Body of pancreas (tissue), 4 donors: ENCODE measurements at places on chromosomes 1 and 21. TPM values are rescaled to one million over a fixed set of nuclear protein-coding genes. Genes with fewer than 3 reads are reported as not detected.

- H3K27ac ChIP-seq: no peak overlapping the region
- no peak overlapping the region for H3K4me3 ChIP-seq
- H3K36me3 ChIP-seq: no peaks in the 10 kb centered on the region
- DNase-seq: no peak
- H3K4me1 ChIP-seq: no peaks in the 10 kb centered on the region
- no peaks in the 10 kb centered on the region for H3K27me3 ChIP-seq
Observed at GRCh38 chr1:69524015-69524414, 43.7 kb upstream of the LRRC7 start.

- no peak overlapping the region for H3K4me3 ChIP-seq
- no peaks in the 10 kb centered on the region for H3K27me3 ChIP-seq
- H3K4me1 ChIP-seq: peaks cover 36% of the 10 kb centered on the region
- no peak overlapping the region for H3K27ac ChIP-seq
- H3K36me3 ChIP-seq: no peaks in the 10 kb centered on the region
Observed at GRCh38 chr1:40824591-40825434, 37.4 kb downstream of the CITED4 start.

The RAB7B gene
- total RNA-seq: 0.78 TPM

DNA sequence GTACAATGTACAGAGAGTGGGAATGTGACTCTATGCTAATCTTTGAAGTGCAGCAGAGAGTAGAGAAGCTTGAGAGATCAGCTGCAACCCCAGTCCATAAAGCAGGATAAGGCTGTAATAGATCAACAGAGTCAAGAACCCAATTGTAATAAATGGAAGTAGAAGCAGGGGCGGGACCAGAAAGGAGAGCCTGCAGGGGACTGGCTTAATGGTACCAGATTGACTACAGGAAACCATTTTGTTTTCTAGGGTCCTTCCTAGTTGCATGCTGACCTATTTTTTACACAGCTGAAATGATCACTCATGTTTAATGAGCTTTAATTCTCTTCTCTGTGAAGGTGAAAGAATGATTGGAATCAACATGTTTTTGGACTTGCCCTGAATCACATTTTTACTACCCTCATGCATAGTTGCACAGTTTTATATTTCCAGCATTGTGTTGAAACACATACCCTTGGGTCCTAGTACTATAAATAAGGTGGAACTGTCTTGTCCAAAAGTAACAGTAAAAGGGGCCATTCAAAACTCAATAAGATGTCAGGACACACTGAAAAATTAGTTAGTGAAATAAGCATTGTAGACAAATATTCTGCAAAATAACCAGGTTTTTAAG lies 69.8 kb downstream of the GPR88 start:
- H3K27me3 ChIP-seq: no peaks in the 10 kb centered on the region
- no peaks in the 10 kb centered on the region for H3K36me3 ChIP-seq
- no peak overlapping the region for H3K4me3 ChIP-seq
- DNase-seq: no peak

The HLX gene
- 1.8 TPM for total RNA-seq

- H3K36me3 ChIP-seq: no peaks in the 10 kb centered on the region
- H3K4me3 ChIP-seq: no peak overlapping the region
- peak; percentile 72 for DNase-seq
- peak overlapping the region; percentile 63 for H3K27ac ChIP-seq
- H3K4me1 ChIP-seq: peaks cover 21% of the 10 kb centered on the region
Observed at GRCh38 chr1:2322065-2322571, 69.2 kb downstream of the MORN1 start.

GRCh38 chr1:201988601-201989000 lies 6.2 kb downstream of the RNPEP start:
- no peak overlapping the region for H3K27ac ChIP-seq
- H3K27me3 ChIP-seq: no peaks in the 10 kb centered on the region
- peaks cover 22% of the 10 kb centered on the region for H3K4me1 ChIP-seq
- no peak overlapping the region for H3K4me3 ChIP-seq
- DNase-seq: no peak
- peaks cover 5% of the 10 kb centered on the region for H3K36me3 ChIP-seq

GRCh38 chr1:178548108-178548507 lies 35.2 kb downstream of the TEX35 start:
- H3K27me3 ChIP-seq: no peaks in the 10 kb centered on the region
- no peak overlapping the region for H3K4me3 ChIP-seq
- peaks cover 9% of the 10 kb centered on the region for H3K4me1 ChIP-seq
- no peak for DNase-seq

DNA sequence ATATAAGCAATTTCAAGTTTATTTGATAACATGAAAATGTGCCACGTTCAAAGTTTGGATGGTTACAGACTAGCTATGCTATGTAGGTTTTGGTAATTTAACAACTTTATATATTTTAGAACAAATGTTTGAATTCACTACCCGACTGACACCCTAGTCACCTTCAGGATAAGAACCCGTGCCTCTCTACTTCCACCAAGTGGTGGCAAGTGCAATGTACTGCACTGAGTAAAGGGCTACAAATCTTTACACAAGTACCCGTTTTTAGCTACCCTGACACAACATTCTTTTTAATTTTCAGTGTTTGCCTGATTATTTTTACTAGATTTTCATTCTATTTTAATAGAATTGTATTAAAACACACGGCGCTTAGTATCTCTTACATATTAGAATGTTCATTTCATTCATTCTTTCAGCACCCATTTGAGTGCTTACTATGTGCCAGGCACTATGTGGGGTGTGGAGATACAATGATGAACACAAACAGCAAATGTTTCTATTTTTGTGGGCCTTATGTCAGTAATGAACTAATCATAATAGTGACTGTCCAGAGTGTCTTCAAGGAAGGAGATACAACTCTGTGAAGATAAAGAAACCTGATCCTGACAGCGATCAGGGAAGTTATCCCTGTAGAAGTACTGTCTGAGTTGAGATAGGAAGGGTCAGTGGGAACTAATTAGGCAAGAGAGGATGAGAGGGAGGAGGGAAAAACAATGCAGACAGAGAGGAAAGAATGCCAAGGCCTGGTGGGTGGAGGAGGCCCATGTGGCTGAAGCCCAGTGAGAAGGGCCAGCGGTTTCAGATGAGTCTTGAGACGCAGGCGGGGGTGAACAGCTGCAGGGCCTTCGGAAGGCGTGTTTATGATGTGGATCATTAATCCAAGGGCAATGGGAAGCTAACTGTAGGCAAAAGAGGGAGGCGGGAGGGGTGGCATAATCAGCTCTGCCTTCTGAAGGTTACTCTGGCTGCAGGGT lies 3.8 kb downstream of the LCA5L start:
- no peak overlapping the region for H3K27ac ChIP-seq
- peaks cover 6% of the 10 kb centered on the region for H3K4me1 ChIP-seq
- peak; percentile 41 for DNase-seq

The ENAH gene
- 21.1 TPM for total RNA-seq

DNA sequence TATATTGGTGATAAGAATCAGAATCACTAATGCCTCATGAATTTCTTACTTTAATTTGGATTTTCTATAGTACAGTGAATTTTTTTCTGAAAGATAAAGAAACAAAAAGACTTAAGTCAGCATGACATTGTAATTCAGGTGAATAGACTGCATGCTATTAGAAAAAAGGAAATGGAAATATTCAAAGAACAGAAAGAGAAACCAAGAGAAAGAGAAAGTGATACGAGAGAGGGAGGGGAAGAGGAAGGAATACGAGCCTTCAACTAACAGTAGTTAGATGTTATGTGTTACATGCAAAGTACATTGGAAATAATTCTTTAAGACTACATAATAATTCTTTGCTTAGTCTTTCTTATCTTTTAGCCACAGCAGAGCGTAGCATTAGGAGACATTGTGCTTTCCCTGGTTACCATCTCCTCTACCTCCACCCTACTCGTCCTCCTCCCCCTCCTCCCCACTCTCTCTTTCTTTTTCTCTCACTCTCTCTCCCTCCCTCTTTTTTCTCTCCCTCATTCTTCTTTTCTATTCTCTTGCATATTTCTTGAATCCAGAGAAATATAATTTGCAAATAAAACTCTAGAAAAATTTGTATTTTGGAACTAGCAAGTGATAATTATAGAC lies 46.4 kb upstream of the ADGRL4 start:
- H3K4me1 ChIP-seq: no peaks in the 10 kb centered on the region
- no peak for DNase-seq
- H3K27me3 ChIP-seq: no peaks in the 10 kb centered on the region
- no peak overlapping the region for H3K27ac ChIP-seq
- H3K4me3 ChIP-seq: no peak overlapping the region
- no peaks in the 10 kb centered on the region for H3K36me3 ChIP-seq

GRCh38 chr1:48693674-48694320 lies 82.9 kb downstream of the BEND5 start:
- no peak overlapping the region for H3K4me3 ChIP-seq
- H3K36me3 ChIP-seq: no peaks in the 10 kb centered on the region
- no peak overlapping the region for H3K27ac ChIP-seq

DNA sequence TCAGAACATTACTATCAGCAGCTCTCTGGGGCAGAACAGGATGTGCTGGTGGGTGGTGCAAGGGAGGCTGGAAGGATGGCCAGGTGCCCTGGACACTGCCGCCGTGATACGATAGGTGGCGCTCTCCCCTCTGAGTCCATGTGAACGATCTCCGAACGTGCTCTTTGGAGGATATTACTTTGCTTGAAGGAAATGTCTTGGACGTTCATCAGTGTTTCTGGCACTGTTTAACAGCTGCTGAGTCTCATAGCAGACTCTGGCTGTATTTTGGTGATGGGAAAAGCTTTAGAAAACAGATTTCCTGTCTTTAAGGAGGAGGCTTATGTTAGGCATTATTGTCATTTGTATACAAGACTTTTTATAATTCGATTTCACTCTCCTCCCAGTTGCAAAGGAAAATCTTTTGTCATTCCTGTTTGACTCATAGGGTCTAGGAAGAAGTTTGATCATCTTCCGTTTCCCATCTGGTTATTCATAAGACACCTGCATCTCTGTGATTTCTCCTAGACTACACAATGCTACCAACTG lies 386.2 kb upstream of the ADGRL2 start:
- H3K27me3 ChIP-seq: no peaks in the 10 kb centered on the region
- H3K36me3 ChIP-seq: no peaks in the 10 kb centered on the region
- no peak overlapping the region for H3K4me3 ChIP-seq
- DNase-seq: peak; percentile 63

The AMY1B gene
- not detected for total RNA-seq

DNA sequence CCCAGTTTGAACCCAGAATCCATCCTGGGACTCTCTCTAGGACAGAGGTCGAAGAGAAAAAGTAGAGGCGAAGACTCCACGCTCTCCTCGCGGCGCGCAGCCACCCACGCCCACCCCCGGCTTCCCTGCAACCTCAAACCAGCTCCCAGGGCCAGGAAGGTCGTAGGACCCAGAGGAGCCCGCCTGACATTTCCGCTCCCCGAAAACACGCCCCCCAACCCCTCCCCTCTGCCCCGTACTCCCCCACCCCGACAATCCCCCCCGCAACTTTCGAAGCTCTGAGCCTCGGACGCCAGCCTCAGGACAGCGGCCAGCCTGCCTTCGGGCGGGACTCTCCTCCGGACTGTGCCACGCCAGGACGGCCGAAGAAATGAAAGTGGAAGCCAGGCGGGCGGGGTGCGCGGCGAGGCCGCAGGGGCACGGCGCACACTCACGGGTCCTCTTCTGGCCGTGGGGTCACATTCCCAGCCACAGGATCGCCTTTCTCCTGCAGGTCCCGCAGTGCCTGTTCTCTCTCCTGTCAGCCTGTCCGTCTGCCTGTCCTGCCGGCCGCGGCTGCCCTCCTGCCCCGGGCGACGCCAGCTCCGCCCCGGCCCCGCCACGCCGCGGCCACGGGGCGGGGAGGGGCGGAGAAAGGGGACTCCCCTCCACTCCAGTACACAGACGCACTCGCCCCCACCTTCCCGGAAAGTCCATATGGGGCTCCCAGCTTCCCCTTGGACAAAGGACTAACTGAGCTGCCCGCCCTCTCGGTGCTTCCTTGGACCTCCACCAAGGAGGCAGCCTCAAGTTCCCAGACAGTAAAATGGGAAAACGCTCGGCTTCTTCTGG lies at the start of gene MOB3C:
Gene MOB3C (minus strand): TSS at position 535 of the 831 bp plus-strand sequence. CDS start 3,490 bp downstream, outside the sequence.
- H3K36me3 ChIP-seq: no peaks in the 10 kb centered on the region
- no peaks in the 10 kb centered on the region for H3K27me3 ChIP-seq
- peak within 1 kb of the TSS; percentile 59 for H3K4me3 ChIP-seq
- peak within 1 kb of the TSS; percentile 94 for H3K27ac ChIP-seq

GRCh38 chr1:197868751-197869489 lies 33.5 kb upstream of the C1orf53 start:
- H3K4me3 ChIP-seq: no peak overlapping the region
- DNase-seq: peak; percentile 41
- H3K27ac ChIP-seq: no peak overlapping the region
- H3K4me1 ChIP-seq: no peaks in the 10 kb centered on the region
- no peaks in the 10 kb centered on the region for H3K36me3 ChIP-seq

- no peaks in the 10 kb centered on the region for H3K36me3 ChIP-seq
- no peak for DNase-seq
- H3K27ac ChIP-seq: no peak overlapping the region
- no peak overlapping the region for H3K4me3 ChIP-seq
- no peaks in the 10 kb centered on the region for H3K27me3 ChIP-seq
Observed at GRCh38 chr1:232669981-232670747, 40.2 kb upstream of the SIPA1L2 start.

DNA sequence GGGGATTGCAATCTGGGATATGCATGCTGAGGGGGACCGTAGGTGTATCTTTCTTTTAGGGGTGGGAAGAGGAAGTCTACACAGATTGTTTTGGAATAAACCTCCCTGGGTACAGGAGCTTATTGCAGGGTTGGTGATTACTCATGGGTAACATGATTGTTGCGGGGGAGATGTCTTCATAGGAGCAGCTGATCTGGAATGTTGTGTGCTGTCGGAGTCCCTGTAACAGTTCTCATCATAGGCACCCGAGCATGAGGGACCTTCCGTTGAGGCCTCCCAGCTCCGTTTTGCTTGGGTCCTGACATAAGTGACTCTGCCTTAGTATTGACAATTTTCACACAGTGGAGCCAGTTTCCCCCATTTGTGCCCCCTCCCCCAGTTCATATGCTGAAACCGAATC lies 4.2 kb upstream of the PRXL2B start:
- H3K4me1 ChIP-seq: peaks cover 35% of the 10 kb centered on the region
- H3K4me3 ChIP-seq: no peak overlapping the region
- no peaks in the 10 kb centered on the region for H3K27me3 ChIP-seq
- H3K27ac ChIP-seq: no peak overlapping the region
- no peak for DNase-seq

GRCh38 chr1:226656601-226657277 lies 82.3 kb downstream of the ITPKB start:
- H3K27me3 ChIP-seq: no peaks in the 10 kb centered on the region
- no peak overlapping the region for H3K4me3 ChIP-seq
- peaks cover 64% of the 10 kb centered on the region for H3K4me1 ChIP-seq
- peak; percentile 87 for DNase-seq

DNA sequence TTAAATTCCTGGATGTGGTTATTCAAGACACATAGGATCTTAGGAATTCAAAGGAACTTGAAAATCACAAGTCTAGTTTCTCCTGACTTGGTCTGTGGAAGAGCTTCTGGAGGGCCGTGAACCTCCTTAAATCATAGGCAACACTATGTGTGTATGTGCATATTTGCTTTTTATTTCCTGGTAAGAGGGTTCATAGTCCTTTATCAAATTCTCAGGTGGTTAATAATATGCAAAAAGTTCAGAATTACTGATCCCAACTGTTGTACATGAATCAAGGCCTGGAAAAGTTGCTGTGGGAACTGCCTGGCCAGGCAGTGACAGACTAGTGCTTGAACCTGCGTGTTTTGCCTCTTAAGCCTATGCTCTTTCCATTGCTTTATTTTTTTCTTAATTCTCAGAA lies 12.9 kb downstream of the MTR start:
- H3K36me3 ChIP-seq: peaks cover 2% of the 10 kb centered on the region
- H3K27me3 ChIP-seq: no peaks in the 10 kb centered on the region
- peak overlapping the region; percentile 43 for H3K27ac ChIP-seq
- no peak overlapping the region for H3K4me3 ChIP-seq
- peaks cover 56% of the 10 kb centered on the region for H3K4me1 ChIP-seq

The PTGS2 gene
- 1.3 TPM for total RNA-seq
